ENCODE measurements at places on chromosomes 2 and 18.

- DNase-seq = no peak
Observed at GRCh38 chr2:12194968-12195367, 448.5 kb downstream of the LPIN1 start.

- DNase-seq = peak; percentile 37
Observed at GRCh38 chr2:191571163-191571769, 106.7 kb upstream of the NABP1 start.

- no peak for DNase-seq
Observed at GRCh38 chr2:118239284-118239683, 151.0 kb downstream of the INSIG2 start.

DNA sequence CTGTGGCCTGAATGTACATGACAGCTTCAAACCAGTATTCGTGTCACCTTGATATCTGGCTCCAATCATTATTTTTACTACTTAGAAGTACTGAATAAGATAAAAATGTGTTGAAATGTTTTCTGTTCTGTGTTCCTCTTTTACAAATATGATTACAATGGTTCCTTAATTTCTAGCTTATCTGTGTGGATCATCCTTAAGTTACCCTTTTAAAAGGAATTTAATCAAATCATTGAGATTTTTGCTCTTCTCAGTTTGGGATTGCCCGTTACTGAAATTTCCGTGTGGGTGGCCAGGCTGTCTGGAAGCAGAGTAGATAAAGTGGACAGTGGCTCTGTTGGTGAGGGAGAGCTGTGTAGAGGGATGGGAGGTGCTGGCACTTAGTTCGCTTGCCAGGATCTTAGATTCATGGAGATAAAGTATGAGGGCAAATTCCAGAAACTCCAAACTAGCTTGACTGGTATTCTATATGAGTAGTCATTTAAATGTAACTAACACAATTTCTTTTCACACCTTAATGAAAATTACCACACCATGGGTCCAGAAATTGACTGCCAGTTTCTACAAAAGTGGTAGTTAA, 27.4 kb upstream of the SAG start:
- peak; percentile 56 for DNase-seq

DNA sequence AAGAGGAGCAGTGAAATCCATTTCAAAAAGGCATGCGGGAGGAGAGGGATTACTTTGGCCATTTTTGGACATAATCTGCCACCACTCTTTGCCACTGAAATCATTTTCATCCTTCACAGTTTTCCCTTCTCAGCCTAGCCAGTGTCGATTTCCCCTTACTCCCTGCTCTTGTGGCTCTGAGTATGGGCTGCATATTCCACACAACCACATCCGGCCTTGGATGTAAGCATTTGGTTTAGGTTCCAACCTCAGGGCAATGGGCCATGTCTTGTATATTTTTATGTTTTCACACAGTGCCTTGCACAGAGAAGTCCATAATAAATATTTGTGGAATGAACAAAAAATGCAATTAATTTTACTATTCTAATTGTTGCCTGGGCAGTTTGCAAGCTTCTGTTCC, 7.7 kb upstream of the SERPINE2 start:
- DNase-seq = no peak

DNA sequence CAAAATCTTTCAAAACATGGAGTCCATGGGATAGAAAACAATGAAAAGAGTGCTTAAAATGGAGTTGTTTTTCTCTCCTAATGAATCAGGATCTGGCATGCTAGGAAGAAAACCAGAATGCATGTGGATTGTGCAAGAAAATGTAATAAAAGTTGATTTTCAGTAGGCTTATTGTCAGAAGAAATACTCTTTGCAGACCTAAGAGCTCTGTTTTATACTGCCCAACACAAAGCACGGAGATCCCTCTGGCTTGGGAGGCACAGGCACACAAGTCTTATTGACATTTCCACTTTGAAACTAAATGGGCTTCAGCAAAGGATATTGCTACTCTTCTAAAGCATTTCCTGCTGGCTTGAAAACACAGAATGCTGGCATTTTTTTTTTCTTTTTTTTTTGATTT, 15.5 kb upstream of the DAPL1 start:
- DNase-seq = no peak

All from T47D (cell line).